ENCODE measurements at places on chromosomes 3 and 15.

GRCh38 chr3:72721683-72722381 is 126.4 kb downstream of the SHQ1 start:
- no peak for DNase-seq

GRCh38 chr15:72063186-72063585 is 54.8 kb downstream of the MYO9A start:
- DNase-seq = no peak

DNA sequence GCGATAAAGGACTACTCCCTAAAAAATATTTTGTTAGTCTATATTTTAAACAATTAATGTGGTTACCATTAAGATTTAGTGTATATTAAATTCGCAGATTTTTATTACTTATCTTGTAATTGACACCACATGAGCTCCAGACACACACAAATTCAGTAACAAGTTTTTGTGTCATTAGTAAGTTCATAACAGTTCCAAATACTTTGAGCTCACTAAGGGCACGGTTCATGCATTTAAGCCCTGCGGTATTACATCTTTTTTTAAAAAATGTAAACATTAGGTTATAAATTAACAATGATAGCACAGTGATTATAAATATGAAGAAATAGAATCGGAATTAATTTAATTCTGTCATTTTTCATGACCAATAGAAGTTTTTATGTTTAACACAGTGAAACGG is 317.3 kb downstream of the ZNF385D start:
- no peak for DNase-seq

- peak; percentile 74 for DNase-seq
Observed at GRCh38 chr3:124559846-124560574, 170.2 kb upstream of the UMPS start.

- no peak for DNase-seq
Observed at GRCh38 chr3:27985369-27986035, 255.9 kb upstream of the CMC1 start.

GRCh38 chr15:51299187-51300015 is 39.0 kb downstream of the CYP19A1 start:
- DNase-seq = no peak

GRCh38 chr3:149646181-149646766 is 11.6 kb downstream of the WWTR1 start:
- peak; percentile 53 for DNase-seq

GRCh38 chr3:66642484-66642883 is 141.7 kb upstream of the LRIG1 start:
- DNase-seq = no peak

- no peak for DNase-seq
Observed at GRCh38 chr15:43544266-43544665, 26.9 kb downstream of the MAP1A start.

DNA sequence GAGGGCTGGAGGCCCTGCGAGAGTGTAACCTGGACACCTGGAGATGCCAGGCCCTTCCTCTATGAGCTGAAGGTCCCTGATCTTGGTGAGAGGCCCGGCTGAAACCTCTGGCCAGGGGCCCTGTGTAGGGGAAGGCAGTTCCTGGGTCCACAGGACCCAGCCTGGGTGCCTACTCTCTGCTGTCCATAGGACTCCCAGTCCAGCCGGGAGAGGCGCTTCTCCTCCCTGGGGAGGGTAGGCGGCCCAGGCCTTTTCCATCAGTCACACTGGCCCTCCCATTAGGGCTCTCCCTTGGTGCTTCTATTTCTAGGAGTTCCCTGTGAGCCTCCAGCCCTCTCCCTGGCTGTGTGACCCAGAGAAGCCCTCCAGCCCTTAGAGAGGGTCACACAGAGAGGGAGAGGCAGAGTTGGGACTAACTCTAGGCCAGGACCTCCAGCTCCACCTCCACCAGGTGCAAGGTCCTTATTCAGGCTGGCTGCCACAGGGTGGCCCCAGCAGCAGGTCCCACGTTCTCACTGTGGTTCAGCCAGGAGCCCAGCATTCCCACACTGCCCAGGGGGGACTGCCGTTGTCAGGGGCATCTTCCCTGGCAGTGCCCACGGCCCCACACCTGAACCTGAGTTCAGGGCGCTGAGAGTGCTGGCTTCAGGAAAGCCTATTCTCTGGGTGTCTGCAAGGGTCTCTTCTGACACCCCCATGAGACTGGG is 146.8 kb downstream of the SMAD6 start:
- DNase-seq = no peak

- DNase-seq = peak; percentile 72
Observed at GRCh38 chr3:111768571-111769100, 90.4 kb upstream of the PHLDB2 start.

GRCh38 chr3:165749821-165750220 is 87.4 kb downstream of the BCHE start:
- DNase-seq = no peak

- DNase-seq = peak; percentile 38
Observed at GRCh38 chr3:185423178-185423577, 60.2 kb downstream of the MAP3K13 start.

DNA sequence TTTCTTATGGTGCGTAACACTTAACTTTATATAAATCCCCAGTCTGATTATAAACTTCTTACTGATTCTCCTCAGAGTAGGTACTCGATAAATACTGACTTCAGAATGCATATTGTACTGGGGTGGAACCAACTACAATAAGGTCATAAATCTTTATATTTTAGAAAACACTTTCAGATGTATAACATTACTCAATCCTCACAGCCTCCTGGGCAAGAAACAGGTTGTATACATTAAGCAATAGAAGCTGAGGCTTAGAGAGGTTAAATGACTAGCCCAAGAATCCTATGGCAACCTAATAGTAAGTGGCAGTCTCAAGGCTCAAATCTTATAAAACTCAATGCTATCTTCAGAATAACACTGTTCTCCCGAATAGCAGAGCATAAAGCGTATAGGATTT is 9.1 kb downstream of the VPS13C start:
- no peak for DNase-seq

DNA sequence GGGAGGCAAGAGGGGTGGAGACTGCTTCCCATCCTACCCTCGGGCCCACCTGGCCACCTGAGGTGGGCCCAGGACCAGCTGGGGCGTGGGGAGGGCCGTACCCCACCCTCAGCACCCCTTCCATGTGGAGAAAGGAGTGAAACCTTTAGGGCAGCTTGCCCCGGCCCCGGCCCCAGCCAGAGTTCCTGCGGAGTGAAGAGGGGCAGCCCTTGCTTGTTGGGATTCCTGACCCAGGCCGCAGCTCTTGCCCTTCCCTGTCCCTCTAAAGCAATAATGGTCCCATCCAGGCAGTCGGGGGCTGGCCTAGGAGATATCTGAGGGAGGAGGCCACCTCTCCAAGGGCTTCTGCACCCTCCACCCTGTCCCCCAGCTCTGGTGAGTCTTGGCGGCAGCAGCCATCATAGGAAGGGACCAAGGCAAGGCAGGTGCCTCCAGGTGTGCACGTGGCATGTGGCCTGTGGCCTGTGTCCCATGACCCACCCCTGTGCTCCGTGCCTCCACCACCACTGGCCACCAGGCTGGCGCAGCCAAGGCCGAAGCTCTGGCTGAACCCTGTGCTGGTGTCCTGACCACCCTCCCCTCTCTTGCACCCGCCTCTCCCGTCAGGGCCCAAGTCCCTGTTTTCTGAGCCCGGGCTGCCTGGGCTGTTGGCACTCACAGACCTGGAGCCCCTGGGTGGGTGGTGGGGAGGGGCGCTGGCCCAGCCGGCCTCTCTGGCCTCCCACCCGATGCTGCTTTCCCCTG is 2.2 kb upstream of the FES start:
- DNase-seq = no peak

- no peak for DNase-seq
Observed at GRCh38 chr3:42530073-42530472, 27.6 kb downstream of the VIPR1 start.

DNA sequence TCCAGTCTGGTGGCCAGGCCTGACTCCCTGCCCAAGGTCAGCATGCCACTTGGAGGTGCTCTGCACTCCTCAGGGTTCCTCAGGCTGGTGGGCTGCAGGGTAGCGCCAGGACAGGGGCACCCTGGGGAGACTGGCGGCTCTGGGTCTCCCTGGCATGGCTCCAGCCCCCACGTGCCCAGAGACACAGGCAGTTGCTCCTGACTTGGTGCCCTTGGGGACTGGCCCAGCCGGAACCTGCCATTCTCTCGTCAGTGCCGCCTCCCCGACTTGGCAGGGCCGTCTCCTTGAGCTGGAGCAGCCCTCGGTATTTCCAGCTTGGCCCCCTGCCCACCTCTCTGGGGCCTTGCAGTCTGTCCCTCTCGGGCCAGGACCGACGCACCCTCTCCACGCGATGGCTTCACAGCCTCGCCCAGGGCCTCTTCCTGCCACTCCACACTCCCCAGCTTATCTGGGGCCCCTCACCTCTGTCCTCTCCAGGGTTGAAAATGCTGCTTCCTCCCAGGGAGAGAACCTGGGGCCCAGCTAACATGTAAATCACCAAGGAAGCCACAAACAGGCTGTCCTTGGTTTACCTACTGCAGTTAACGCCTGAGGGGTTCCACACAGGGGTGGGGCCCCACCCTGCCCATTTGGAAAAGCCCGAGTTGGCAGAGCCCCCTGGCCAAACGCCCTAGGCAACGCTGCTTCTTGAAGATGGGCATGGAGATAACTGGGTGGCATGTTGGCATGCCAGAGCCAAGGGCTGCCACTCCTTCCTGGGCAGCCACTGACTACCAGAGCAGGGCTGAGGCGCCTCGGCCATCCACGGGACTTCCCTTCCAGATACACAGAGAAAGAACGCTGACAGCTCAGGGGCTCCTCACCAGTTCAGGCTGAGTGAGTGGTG is 61.4 kb downstream of the SMAD6 start:
- peak; percentile 94 for DNase-seq

DNA sequence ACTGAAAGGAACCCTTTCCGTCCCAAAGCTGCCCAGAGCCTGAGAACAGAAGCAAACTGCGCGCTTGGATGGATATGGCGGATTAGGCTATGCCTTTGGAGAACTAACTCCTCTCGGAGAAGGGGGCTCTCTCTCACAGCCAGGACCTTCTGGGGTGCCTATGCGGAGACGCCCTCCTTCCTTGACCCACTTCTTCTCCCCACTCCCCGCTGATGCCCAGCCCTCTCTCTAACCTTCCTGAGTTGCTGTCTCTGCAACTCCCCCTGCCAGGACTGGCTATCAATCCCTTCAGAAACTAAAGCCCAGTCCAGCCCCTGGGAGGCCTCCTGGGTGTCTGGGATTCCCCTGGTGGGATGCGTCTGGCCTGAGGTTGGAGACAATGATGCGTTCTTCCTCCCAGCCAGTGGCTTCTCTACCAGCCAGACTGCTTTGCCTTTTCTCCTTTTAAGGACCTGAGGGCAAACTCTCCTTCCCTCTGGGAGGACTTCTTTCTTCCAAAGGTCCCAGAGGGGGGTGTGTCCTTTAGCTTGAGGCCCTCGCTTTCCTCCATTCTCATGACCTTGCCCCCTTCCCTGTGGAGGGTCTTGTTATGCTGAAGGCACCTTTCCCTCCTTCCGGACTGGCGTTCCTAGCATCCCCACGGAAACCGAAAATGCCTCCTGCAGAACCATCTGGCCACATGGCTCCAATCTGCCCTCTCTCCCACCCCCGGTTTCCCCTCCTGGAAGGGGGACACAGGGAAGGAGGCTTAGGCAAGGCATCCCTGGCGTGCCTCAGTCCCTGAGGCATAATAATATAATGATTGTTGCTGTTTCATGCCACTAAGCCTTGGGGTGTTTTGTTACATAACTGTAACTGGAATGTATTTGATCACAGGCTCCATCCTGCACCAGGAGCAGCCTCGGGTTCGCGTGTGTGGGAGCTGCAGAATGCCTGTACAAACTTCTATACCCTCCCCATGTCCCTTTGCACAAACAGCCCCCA is 63.4 kb upstream of the C15orf39 start:
- DNase-seq = no peak

DNA sequence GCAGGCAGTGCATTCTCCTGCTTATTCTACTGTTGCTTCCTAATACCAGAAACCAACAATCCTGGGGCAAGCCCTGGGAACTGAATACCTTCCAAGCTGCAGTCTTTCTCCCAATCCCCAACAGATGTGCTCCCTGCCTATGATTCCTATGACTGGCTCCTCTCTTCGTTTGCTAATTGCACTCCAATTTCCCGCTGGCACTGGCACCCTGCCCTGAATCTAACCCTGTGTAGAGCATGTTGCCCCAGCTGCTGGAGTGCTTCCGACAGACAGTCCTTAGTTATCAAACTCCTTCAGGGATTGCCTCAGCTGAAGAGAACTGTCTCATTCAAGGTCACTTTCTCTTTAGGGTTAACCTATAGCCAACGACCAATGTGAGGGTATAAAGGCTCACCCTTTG is 214.1 kb downstream of the NECTIN3 start:
- DNase-seq = no peak

GRCh38 chr15:64702816-64703631 is 72.4 kb downstream of the RBPMS2 start:
- peak; percentile 99 for DNase-seq

- no peak for DNase-seq
Observed at GRCh38 chr3:158295771-158296170, 185.9 kb downstream of the RSRC1 start.

- DNase-seq = no peak
Observed at GRCh38 chr3:107894998-107895397, 195.8 kb downstream of the CD47 start.

GRCh38 chr15:55289011-55289745 is 435 bp downstream of the RAB27A start:
- DNase-seq = peak; percentile 28

DNA sequence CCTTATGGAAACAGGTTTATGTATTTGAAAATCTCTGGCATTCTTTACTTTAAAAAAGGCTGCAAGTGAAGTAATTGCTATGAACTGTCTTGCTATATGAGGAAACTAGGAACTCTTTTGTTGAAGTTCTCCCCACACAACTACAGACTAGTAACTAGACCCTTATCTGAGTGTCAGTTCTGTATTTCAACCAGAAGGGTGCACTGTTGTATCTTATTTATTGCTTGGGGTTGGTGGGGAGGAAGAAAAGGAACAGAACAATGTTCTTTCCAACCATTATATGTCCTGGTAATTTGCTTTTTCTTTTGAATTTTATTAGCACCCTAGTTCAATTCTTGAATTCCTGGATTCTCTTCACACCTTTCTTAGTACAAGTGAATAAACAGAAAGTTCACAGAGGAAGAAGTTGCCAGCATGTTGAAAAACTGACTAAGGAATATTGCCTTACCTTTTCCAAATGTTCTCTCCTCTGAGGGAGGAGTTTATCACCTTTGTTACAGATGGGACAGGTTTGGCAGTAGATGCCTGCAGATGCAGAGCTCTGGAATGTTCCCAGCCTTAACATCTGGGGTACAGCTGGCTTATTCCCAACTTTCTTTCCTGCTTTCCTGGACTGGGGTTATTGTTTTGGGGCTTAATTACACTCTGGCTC is 162.4 kb upstream of the CFAP20DC start:
- DNase-seq = peak; percentile 28

DNA sequence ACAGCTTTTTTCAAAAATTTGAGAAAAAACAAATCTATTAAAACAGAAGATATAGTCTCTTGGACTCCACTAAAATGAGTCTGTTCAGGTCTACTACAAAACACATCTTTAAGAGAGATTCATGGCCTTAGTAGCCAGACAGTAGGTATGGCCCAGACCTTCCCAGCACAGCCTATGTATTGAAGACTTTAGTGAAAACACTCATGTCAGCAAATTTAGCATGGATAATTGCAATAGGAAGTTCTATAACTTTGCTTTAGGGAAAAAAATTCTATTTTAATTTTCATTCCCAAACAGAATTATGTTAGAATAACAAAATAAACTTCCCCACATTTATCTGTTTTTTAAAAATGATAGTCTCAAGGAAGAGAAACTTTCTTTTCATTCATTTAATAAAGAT is 976.6 kb downstream of the FHIT start:
- DNase-seq = no peak

- DNase-seq = no peak
Observed at GRCh38 chr3:105957722-105958121, 88.9 kb upstream of the CBLB start.

GRCh38 chr15:92715758-92716157 is 60.2 kb upstream of the FAM174B start:
- no peak for DNase-seq
